ENCODE measurements at places on chromosomes 11 and 22.

DNA sequence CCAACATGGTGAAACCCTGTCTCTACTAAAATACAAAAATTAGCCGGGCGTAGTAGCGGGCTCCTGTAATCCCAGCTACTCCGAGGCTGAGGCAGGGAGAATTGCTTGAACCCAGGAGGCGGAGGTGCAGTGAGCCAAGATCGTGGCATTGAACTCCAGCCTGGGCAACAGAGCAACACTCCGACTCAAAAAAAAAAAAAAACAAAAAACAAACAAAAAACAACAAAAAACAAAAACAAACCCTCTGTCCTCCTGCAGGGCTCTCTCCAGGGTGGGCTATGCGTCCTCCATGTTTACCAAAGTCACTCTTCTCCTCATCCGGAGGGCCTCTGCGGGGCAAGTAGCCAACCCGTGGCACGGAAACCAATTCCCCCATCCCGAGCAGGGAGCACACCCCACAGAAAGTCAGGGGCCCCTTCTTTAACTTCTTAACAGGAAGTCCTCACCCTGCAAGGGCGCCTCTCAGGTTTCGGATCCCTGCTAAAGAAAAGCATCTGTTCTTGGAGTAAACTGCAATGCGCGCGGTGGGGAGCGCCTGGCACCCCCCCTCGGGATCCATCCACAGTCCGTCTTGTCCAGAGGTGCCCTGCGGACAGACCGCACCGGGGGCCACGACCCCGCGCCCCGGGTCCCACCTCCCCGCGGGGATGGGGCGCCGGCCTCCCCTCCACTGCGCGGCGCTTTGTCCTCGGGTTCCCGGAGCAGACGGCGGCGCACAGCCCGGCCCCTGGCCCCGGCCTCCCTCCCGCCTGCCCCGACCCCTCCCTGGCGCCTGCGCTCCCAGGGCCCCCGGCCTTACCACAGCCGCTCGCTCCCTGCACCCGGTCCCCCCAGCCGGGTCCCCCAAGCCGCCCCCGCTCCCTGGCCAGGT, 712 bp downstream of the CERK start:
- H3K27ac ChIP-seq = peak overlapping the region; percentile 80
- H3K27me3 ChIP-seq = no peaks in the 10 kb centered on the region
- DNase-seq = no peak
- H3K4me3 ChIP-seq = peak overlapping the region; percentile 95
- peaks cover 7% of the 10 kb centered on the region for H3K36me3 ChIP-seq

- no peaks in the 10 kb centered on the region for H3K27me3 ChIP-seq
- DNase-seq = no peak
- H3K4me1 ChIP-seq = peaks cover 6% of the 10 kb centered on the region
- no peak overlapping the region for H3K4me3 ChIP-seq
- no peaks in the 10 kb centered on the region for H3K36me3 ChIP-seq
Observed at GRCh38 chr22:36773935-36774334, 2.0 kb downstream of the IFT27 start.

DNA sequence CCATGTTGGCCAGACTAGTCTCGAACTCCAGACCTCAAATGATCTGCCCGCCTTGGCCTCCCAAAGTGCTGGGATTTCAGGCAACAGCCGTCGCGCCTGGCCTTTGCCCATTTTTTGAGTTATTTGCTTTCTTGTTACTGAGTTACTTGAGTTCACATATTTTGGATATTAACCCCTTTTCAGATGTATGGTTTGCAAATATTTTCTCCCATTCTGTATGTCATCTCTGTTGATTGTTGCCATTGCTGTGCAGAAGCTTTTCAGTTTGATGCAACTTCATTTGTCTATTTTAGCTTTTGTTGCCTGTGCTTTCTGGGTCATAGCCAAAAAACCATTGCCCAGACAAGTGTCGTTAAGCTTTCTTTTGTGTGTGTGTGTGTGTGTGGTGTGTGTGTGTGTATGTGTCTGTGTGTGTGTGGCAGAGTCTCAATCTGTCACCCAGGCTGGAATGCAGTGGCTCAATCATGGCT, 6.8 kb downstream of the TSGA10IP start:
- no peaks in the 10 kb centered on the region for H3K27me3 ChIP-seq
- H3K36me3 ChIP-seq = no peaks in the 10 kb centered on the region
- H3K27ac ChIP-seq = no peak overlapping the region
- no peak for DNase-seq

- H3K36me3 ChIP-seq = peaks cover 7% of the 10 kb centered on the region
- H3K27me3 ChIP-seq = no peaks in the 10 kb centered on the region
- DNase-seq = peak; percentile 89
- H3K4me1 ChIP-seq = peaks cover 50% of the 10 kb centered on the region
- H3K27ac ChIP-seq = peak overlapping the region; percentile 98
- H3K4me3 ChIP-seq = peak overlapping the region; percentile 99
Observed at GRCh38 chr22:37745548-37746365, 48.9 kb downstream of the TRIOBP start.

DNA sequence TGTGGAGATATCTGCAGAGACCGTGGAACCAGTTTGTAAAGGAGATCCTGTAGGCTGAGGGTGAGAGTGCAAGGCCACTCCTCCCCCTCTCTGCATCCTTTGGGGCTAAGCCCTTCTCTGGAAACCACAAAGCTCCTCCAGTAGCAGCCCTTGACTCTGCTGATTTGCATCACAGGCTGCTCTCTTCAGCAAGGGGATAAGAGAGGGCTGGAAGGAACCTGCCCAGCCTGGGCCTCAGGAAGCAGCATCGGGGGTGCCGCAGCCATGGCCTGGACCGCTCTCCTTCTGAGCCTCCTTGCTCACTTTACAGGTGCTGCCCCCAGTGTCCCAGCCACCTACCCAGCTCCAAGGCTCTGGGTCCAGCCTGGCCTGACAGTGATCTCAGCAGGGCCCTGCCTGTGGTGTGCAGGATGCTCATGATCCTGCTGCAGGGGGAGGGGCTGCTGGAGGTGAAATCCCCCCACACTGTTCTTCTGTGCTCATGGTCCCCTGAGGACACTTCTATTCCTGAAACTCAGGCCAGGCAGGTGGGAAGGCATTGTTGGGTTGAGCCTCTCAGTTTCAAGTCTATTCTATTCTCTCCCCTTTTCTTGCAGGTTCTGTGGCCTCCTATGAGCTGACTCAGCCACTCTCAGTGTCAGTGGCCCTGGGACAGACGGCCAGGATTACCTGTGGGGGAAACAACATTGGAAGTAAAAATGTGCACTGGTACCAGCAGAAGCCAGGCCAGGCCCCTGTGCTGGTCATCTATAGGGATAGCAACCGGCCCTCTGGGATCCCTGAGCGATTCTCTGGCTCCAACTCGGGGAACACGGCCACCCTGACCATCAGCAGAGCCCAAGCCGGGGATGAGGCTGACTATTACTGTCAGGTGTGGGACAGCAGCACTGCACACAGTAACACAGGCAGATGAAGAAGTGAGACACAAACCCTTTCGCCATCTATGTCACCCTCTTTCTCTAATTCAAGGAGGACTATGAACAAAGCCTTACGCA, 68.5 kb upstream of the IGLL5 start:
- H3K27me3 ChIP-seq = no peaks in the 10 kb centered on the region
- no peak overlapping the region for H3K4me3 ChIP-seq
- H3K36me3 ChIP-seq = no peaks in the 10 kb centered on the region
- DNase-seq = no peak
- no peaks in the 10 kb centered on the region for H3K4me1 ChIP-seq

DNA sequence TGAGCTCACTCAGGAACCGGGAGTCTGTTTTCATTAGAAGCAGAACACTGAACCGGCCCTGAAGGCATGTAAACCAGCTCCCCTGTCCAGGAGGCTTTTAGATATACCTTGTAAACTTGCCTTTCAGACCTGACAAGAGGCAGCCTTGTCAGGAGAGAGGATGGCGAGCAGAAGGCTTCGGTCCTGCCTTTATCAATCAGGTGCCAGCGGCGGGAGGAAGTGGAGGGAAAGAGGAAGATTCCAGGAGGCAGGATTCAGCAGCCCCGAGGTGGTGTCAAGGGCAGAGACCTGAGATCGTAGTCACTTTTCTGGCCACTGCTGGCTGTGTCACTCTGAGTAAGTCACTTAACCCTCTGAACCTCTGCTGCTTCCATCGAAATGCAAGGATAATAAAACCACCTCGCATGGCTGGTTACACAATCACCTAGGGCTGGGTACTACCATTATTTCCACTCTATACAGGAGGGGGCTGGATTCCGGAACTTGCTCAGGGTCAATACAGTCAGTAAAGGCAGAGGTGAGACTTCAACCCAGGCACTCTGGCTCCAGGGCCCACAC, 181.0 kb downstream of the CHST1 start:
- H3K36me3 ChIP-seq = no peaks in the 10 kb centered on the region
- peak; percentile 27 for DNase-seq
- no peak overlapping the region for H3K4me3 ChIP-seq
- peaks cover 9% of the 10 kb centered on the region for H3K27me3 ChIP-seq

GRCh38 chr22:37884420-37884819, 21.7 kb upstream of the MICALL1 start:
- DNase-seq = no peak
- H3K4me1 ChIP-seq = peaks cover 12% of the 10 kb centered on the region
- H3K27ac ChIP-seq = no peak overlapping the region
- no peak overlapping the region for H3K4me3 ChIP-seq
- H3K36me3 ChIP-seq = peaks cover 81% of the 10 kb centered on the region

- H3K27me3 ChIP-seq = no peaks in the 10 kb centered on the region
- no peak for DNase-seq
- H3K4me1 ChIP-seq = no peaks in the 10 kb centered on the region
- no peak overlapping the region for H3K27ac ChIP-seq
- no peak overlapping the region for H3K4me3 ChIP-seq
Observed at GRCh38 chr11:68447015-68447801, 13.3 kb upstream of the PPP6R3 start.
